Neural progenitor cell (in vitro differentiated cells): ENCODE measurements at places on chromosomes 4 and X. TPM values are rescaled to one million over a fixed set of nuclear protein-coding genes. Genes with fewer than 3 reads are reported as not detected.

CACNA1F gene
- 1.1 and 4.9 TPM in 2 replicates for total RNA-seq

TGIF2LX gene
- total RNA-seq = not detected in 2 replicates

GRCh38 chr4:151143811-151144210 lies 44.4 kb downstream of the RPS3A start:
- H3K4me1 ChIP-seq = no peaks in the 10 kb centered on the region
- no peak overlapping the region for H3K27ac ChIP-seq
- no peaks in the 10 kb centered on the region for H3K27me3 ChIP-seq
- DNase-seq = no peak

GRCh38 chr4:163527172-163527571 lies 32.7 kb downstream of the TMA16 start:
- no peak for DNase-seq
- H3K36me3 ChIP-seq = peaks cover 26% of the 10 kb centered on the region
- H3K4me1 ChIP-seq = peaks cover 15% of the 10 kb centered on the region
